ENCODE measurements at places on chromosomes 2 and 18.

DNA sequence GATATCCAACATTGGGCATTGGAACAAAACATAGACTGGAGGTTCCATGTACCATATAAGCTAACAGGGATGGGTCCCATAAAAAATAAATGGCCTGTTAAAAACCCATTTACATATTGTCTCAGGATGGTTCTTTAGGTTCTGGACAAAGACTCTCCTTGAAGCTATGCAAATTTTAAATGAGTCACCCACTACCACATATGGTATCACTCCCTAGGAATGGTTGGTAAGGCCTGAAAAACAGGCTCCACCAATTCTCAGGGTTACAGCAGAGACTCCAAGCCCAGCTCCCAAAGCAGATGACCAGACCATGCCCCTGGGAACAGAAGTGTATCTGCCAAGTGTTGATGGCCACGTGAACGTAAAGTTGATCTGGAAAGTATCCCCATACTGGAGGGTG lies 190.7 kb upstream of the SPHKAP start:
- DNase-seq: no peak

- DNase-seq: peak; percentile 71
Measured at GRCh38 chr2:96549967-96550786, 13.6 kb downstream of the ARID5A start.

- no peak for DNase-seq
Measured at GRCh38 chr18:55079481-55080355, 120.5 kb upstream of the CCDC68 start.

GRCh38 chr2:230268606-230269243 lies 43.2 kb downstream of the SP140 start:
- DNase-seq: no peak

DNA sequence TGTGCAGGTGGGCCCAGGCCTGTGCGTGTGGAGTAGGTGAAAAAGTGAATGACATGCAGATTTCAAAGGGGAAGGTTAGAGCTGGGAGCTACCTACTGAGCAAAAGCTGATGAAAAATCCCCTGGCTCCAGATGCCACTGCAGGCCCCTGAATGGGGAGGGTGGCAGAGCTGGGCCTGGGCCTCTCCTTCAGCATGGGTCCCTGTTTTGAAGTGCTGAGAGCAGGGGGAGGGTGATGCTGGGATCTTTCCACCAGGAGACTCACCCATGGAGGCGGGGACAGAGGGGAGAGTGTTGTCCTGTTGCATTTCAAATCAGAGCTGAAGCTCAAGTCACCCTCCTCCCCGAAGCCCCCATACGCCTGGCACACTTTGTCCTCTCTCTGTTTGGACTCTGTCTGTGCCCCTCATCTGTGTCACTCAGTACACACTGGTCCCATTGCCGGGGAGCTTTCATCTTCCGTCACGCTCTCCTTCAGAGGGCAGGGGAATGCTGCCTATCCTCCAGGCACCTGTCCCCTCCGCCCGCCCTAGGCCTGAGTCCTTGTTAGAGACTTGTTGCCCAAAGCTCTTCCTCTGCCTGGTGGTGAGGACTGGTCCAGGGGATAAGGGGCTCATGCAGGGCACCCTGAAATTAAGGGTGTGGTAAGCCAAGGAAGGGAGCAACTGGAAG lies 206.6 kb downstream of the HAUS1 start:
- DNase-seq: no peak

GRCh38 chr2:200455958-200456421 lies 53.9 kb downstream of the KCTD18 start:
- no peak for DNase-seq

- no peak for DNase-seq
Measured at GRCh38 chr18:41456831-41457230, 498.2 kb upstream of the PIK3C3 start.

- DNase-seq: no peak
Measured at GRCh38 chr2:177665328-177665727, 272.8 kb downstream of the AGPS start.

DNA sequence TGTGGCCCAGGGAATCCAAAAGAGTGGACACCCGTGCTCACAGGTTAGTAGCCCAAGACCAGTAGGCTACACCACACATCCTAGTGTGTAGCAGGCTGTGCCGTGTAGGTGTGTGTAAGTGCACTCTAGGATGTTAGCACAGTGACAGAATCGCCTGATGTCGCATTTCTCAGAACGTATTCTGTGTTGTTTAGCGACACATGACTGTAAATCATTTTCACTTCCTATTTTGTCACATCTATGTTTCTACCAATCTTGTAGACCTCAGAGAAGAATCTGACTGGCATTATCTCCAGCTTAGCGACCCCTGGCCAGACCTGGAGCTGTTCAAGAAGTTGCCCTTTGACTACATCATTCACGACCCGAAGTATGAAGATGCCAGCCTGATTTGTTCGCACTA lies 45.1 kb downstream of the NTSR2 start:
- no peak for DNase-seq

DNA sequence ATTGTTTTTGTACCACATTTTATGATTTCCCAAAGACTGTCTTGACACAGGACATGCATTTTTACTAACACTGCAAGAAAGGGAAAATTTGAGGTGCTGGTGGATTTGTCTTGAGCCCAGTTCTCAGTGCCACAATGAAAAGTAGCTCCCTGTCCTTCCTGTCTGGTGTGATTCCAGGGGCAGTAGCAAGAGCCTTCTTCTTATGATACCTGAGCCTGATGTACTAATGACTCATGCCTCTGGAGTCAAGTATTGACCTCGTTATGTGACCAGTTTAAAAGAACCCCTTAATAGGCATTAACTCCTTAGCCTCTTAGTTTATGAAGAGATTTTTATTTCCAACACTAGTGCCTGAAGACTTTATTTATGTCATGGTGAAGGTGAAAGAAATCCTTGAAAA lies 728.6 kb downstream of the SLC4A3 start:
- no peak for DNase-seq

- no peak for DNase-seq
Measured at GRCh38 chr2:182616471-182617393, 99.3 kb upstream of the DNAJC10 start.

GRCh38 chr18:62539284-62540165 lies 16.7 kb downstream of the ZCCHC2 start:
- no peak for DNase-seq

DNA sequence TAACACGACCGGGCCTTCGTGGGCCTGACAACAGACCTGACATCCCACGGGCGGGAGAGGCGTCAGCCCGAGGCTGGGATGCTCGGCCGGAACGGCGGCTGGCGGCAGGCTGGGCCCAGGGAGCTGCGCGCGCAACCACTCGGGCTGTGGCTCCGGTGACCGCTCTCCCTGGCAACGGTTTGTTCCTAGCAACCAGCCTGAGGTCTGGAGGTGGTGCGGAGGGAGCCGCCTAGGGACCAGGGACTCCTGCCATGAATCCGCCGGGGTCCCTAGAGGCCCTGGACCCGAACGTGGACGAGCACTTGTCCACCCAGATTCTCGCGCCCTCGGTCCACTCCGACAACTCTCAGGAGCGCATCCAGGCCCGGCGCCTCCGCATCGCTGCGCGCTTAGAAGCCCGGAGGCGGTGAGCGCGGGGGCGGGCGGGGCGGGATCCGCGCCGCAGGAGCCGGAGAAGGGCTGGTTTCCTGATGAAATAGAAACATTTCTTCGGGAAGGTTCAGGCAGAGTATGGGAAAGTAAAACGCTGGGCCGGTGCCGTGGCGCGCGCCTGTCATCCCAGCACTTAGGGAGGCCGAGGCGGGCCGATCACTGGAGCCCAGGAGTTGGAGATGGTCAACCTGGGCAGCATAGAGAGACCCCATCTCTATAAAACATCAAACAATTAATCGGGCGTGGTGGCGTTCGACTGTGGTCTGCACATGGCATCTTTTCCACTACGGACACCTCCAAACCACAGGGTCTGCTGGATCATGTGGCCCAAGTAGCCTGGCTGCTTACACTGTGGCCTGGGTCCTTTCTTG lies at the start of gene DRC1:
Gene DRC1 (plus strand): TSS at position 182 of the 803 bp plus-strand sequence. CDS start 70 bp downstream, at position 252.
- DNase-seq: peak; percentile 95

DNA sequence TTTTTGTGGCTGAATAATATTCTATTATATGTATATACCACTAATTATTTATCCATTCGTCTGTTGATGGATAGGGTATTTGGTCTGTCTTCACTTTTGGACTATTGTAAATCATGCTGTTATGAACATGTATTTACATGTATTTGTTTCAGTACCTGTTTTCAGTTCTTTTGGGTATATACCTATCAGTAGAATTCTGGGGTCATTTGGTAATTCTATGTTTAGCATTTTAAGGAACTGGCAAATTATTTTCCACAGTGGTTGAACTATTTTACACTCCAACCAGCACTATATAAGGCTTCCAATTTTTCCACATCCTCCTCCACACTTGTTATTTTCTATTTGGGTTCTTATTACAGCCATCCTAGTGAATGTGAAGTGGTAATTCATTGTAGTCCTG lies 12.4 kb upstream of the TANK start:
- no peak for DNase-seq

GRCh38 chr2:136359121-136359965 lies 241.4 kb upstream of the CXCR4 start:
- DNase-seq: no peak

GRCh38 chr2:186733414-186733813 lies 39.6 kb downstream of the FAM171B start:
- no peak for DNase-seq

- DNase-seq: no peak
Measured at GRCh38 chr2:163667064-163667887, 68.5 kb downstream of the FIGN start.

DNA sequence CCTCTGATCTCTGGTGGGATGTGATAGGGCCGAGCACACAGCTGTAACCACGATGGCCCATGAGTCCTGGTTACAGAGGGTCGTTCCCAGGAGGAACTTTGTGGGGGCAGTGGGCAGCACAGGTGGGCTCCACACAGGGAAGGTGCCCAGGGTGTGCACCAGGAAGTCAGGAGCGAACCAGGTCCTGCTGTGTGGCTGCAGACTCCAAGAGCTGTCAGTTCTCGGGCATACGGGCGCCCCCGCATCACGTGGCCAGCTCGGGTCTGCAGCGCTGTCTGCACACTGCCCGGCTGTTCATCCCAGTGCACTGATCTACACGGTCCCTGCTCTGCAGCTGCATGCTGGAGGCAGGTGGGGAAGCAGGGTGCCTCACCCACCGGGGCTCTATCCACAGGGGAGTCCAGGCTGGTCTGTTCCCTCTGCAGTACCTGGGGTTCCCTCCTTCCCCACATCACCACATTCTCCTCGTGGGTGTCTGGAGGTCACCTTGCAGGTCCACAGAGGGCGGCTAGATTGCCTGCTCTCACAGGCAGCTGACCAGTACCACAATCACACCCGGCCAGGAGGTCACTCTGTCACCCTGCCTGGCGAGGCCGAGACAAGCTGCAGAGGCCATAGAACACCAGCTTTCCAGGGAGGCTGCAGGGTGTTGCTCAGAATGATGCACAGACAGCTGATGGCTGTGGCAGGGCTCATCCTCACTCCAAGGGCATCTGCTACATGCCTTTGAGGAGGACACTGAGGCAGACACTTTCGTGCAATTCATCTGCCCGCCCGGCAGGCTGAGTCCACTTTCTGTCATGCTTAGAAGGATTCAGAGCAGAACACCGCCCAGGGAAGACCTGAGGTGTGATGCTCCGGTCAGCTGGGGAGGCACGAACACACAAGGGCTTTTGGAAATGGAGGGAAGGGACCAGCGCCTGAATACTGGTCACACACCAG lies 202.7 kb downstream of the EIPR1 start:
- DNase-seq: no peak

DNA sequence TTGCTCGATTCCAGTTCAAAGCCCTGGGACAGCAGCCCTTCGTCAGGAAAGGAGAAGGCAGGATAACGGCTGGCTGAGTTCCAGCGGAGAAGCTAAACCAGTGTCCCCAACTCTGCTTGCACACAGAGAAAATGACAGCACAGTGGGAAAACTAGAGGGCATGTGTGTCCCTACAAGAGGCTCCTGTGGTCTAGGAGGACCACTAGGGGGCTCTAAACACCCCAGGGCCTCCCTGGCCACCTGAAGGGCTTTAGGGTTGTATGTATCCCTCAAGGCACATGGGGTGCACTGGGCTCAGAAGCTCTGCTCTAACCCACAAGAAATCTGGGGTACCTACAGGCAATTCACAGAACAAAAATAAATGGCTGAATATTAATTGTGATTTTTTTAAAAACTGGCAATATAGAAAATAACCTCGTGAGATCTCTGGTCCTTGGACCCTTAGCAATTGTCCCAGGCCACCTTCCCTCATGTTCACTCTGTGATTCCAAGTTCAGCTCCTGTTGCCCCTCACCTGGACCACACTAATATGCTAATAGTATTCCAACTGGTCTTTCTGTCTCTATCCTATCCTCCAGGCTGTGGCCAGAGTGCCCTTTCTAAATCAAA lies 17.5 kb downstream of the STAT1 start:
- no peak for DNase-seq

- no peak for DNase-seq
Measured at GRCh38 chr18:9653390-9653789, 39.0 kb upstream of the PPP4R1 start.

- no peak for DNase-seq
Measured at GRCh38 chr2:38060236-38061018, 15.5 kb downstream of the CYP1B1 start.

- no peak for DNase-seq
Measured at GRCh38 chr2:28394997-28395333, 2.3 kb downstream of the FOSL2 start.

DNA sequence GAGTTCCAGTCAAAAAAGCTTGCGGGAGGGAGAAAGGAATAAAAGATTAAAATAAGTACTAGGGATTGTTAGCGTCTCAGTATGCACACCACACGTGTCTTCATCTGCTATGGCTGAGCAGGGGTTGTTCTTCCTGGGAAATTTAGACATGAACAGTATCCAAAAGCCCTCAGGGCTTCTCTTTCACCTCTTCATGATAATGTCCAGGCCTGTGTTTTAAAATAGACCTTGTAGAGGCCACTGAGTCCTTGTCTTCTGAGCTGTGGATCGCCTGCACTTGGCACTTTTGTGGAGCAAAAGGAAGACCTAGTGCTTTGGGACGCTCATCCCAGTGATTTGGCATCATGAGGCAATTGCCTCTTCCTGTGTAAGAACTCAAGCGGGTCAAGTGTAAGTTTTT lies 52.4 kb downstream of the CFAP221 start:
- DNase-seq: no peak

- no peak for DNase-seq
Measured at GRCh38 chr2:168608796-168609195, 152.7 kb downstream of the CERS6 start.

DNA sequence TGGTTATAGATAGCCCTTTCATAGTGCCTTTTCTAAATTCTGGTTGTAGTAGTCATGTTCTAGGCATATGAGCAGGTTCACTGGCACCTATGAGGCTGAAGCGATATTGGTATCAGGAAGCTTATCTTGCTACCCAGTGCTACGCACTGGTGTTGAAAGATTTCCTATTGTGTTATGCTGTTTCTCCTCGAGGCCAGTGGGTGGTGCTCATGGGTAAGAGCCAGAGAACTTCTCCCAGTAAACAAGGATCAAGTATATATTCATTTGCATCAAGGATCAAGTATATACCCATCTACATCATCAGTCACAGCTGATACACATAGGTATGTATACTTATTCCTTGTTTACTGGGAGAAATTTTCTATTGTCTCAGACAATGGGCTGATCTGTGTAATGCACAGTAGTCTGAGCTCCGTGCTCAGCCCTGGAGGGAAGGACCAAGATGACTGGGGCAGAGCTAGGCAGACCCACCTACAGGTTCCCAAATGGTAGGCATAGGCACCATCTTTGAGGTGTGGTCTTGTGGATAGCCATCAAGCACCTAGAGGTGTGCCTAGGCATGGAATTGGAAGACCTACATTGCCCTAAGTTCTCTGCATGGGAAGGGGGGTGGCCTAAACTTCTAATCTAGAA lies 101.2 kb upstream of the GALNT13 start:
- no peak for DNase-seq

GRCh38 chr18:51196811-51197660 lies 445 bp downstream of the MEX3C start:
- DNase-seq: peak; percentile 84

Data from H1 (cell line).